Kidney (tissue), 22 donors: ENCODE measurements at places on chromosomes 6 and 20. TPM values are rescaled to one million over a fixed set of nuclear protein-coding genes. Genes with fewer than 3 reads are reported as not detected.
A peak's percentile ranks its signal among the peaks of the same experiment; 100 is the strongest.

DNA sequence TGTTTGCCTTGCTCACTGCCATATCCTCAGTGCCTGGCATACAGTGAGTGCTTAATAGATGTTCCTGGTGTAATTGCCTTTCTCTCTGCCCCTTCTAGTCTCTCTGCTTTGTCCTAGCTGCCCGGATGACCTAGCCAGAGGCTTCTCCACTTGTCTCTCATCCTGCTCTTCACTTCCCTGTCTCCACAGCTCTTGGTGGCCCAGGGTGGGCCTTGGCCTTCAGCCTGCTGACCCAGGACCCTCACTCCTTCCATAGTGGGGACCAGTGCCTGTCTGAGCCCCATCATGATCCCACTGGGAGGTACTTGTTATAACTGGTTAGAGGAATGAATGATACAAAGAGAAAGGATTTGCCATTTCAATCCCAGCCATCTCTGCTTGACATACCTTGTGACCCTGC is 49.2 kb upstream of the BLCAP start:
- DNase-seq: no peak

DNA sequence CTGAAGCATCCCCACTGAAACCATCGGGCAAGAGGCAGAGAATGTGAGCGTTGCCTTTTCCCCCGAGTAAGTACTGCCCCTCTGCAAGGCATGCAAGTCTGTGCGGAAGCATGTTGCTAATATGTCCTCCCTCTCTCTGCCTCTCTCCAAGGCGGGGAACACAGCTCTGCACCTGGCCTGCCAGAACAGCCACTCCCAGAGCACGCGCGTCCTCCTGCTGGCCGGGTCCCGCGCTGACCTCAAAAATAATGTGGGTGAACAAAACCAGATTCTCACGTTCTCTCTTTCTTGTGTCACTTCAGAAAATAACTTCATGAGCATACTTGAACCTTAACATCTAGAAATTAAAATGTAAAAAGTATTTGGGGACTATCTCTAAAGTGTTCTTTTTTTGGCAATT is 26.4 kb downstream of the LYRM2 start:
- peak; percentile 51 for DNase-seq

DNA sequence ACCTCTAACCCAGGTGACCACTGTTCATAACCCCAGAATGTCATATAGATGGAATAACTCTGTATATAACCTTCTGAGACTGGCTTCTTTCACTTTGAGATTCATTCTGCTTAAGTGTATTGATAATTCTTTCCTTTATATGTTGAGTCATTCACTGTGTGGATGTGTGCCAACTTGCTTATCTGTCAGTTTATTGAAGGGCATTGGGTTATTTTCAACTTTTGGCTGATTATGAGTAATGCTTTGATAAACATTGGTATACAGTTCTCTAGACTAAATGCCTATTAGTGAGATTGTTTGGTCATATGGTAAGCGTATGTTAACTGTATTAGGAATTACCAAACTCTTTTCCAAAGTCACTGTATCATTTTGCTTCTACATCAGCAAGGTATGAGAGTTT is 453.4 kb upstream of the SPTLC3 start:
- no peak for DNase-seq

DNA sequence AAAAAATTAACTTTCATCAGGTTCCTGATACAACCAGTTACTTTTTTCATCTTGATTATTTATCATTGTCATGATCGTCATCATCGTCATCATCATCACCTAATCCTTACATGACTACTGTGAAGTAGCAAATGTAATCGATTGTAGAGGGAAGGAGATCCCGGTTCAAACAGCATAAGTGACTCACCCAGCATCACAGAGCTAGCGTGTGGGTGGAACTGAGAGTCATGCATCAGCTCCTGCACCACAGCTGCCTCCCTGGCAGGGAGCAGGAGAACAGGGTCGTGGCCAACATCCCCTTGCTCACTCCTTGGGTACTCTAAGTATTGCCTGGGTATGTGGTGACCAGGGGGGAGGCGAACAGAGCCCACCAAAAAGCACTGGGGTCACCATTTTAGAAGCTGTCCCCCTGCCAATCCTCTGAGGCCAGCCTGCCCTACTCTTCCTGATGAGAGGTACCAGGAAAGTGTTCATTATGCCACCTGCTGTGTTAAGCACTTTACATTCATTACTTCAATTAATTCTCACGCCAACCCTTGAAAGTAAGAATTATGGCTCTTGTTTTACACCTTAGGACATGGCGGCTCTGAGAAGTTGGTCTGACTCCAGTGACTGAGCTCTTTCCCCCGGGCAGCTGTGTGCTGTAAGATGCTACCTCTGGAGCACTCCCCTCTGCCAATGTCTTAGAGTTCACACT is 425.2 kb downstream of the CD83 start:
- DNase-seq: peak; percentile 14

DNA sequence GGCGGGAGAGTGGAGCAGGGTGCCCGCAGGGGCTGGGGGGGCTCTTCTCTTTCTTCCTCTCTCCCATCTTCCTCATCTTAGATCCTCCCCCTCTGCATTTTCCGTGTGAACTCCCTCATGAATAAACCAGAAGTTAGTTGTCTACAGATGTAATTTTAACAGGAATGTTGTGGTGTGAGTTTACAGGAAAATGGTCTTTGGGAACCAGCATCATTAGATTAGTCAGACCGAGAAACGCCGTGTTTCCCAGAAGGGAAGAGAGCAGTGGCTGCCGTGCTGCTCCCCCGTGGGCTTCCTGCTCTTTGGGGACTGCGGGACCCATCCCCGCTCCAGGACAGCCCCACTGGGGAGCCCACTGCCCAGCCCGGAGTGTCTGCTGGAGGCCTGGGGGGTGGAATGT is 3.4 kb downstream of the MYT1 start:
- no peak for DNase-seq

GRCh38 chr6:10554826-10555225 is 33.7 kb downstream of the GCNT2 start:
- no peak for DNase-seq

DNA sequence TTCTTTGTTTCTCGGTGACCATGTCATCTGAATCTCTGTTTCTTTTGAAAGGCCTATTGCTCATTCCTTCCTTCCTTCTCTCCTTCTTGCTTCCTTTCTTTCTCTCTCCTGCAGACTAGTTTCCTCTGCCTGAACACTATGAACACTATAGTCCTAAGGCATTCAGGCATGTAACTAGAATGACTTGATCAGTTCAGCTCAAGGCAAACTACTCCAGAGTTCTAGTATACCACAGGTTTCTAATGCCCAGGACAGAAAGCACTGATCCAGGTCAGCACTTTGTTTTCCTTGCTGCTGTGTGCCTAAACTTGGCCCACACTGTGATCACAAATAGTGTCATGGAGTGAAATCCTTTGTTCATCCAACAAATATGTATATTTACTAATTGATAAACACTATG is 324.1 kb upstream of the GJE1 start:
- DNase-seq: no peak

DNA sequence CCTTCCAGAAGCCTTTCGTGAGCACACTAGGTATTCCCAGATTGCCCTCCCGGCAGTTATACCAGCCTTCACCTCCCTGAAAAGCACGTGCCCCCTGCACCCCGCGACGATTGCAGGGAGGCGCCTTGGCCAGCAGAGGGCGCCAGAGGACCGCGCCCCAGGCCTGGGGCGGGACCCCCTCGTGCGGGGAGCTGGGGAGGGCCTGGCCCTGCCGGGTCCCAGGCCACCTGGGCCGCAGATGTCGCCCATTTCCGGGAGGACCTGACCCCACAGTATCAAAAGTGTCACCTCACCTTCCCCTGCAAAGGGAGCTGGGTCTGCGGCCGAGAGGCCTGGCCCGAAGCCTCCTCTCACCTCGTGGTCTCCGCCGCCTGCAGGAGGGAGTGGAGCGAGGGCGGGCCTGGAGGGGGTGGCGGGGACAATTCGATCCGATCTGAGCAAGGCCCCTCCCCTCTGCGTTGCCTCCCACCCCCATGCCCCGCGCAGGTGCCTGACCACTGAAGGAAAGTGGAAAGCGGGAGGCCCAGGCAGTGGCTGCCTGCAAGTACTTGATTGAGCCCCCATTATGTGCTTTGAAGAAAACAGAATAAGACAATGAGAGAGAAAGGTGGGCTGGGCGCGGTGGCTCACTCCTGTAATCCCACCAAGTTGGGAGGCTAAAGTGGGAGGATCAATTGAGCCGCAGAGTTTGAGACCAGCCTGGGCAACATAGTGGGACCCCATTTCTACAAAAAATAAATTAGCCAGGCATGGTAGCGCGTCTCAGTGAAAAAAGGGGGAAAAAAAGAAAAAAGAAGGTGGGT is 3.5 kb upstream of the SNAI1 start:
- DNase-seq: peak; percentile 71

- DNase-seq: no peak
Measured at GRCh38 chr20:22307409-22307808, 277.0 kb downstream of the FOXA2 start.

DNA sequence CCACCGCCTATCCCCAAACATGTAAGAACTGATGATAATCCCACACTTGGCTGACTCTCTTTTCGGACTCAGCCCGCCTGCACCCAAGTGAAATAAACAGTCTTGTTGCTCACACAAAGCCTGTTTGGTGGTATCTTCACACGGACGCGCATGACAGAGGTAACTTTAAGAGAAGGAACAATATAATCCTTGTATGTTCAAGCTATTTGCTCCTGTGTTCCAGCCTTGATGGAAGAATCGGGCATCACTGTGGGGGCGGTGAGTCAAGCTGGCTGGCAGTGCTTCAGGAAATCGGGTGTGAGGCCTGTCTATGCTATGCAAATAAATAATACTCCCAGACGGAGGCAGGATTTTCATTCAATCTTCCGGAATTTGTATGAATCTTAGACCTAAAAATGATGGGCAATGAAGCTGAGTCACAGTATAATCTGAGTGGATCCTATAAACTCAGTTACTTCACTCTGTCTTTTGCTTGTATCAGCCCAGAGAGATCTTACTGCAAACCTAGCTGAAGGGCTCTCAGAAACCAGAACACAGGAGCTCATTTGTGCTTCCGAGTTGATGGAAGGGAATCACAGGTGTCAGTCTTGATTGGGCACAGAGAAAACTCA is 45.2 kb upstream of the NT5E start:
- DNase-seq: peak; percentile 63

NOX3 gene
- not detected for polyA plus RNA-seq

COX4I2 gene
- polyA plus RNA-seq: 6.9 TPM

SRF gene
- 13.8 TPM for polyA plus RNA-seq

PAQR8 gene
- 5.9 TPM for polyA plus RNA-seq

FILIP1 gene
- polyA plus RNA-seq: 0.80 TPM
